ENCODE measurements at places on chromosomes 16 and 17.

GRCh38 chr16:3161235-3162018 is 26.6 kb upstream of the OR1F1 start:
- DNase-seq: no peak

GRCh38 chr17:29710520-29710884 is 87.8 kb upstream of the CORO6 start:
- no peak for DNase-seq

GRCh38 chr16:4667203-4667963 is 26.0 kb upstream of the NUDT16L1 start:
- DNase-seq: no peak

DNA sequence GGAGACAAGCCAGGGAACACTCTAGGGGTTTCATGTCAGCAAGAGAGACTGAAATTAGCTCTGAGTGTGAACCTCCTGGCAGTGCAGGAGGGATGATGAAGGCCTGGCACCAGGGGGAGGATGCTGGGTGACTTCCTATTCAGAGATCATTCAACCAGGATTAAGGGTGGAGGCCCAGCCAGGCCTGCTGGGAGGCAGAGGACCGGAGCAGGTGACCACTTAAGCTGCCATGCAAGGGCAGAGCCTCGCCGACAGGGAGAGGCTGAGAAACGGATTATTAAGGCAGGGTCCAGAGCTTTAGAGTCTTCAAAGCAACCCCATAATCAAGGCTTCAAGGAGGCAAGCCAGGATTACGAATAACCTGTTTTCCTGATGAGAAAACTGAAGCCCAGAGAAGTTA is 10.6 kb upstream of the SRCIN1 start:
- no peak for DNase-seq

- DNase-seq: no peak
Measured at GRCh38 chr16:67449336-67449735, 18.4 kb downstream of the HSD11B2 start.

DNA sequence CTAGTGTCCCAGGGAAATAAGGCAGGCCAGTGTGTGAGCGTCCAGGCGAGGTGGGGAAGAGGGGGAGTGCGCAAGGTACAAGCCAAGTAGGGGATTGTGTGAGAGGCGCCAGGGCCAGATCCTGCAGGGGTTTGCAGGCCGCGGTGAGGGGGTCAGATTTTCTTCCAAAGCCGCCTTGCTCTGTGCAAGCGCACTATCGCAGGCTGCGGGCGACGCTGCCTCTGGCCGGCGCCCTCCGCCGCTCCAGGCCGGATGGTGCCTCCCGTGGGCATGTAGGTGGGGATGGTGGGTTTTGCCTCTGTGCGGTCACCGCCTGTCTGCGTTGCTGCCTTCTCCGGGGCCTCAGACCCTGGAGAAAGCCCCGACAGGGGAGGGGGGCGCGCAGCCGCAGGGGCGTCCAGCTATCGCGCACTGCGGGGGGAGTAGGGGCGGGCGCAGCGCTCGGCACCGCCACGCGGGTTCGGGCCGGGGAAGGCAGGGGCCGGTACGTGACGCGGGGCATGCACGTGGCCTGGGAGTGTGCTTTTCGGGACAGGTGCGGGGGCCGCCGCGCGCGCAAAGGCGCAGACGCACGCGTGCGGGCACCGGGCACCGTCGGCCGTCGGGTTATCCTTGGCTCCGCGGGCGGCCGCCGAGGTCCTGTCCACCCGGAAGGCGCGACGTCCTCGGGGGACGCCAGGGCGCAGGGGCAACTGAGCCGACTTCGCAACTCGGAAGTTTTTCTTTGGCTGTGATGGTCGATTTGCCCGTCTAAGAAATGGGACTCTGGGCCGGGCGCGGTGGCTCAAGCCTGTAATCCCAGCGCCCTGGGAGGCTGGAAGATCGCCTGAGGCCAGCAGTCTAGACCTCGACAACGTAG is 1.1 kb upstream of the HAPSTR1 start:
- DNase-seq: no peak

DNA sequence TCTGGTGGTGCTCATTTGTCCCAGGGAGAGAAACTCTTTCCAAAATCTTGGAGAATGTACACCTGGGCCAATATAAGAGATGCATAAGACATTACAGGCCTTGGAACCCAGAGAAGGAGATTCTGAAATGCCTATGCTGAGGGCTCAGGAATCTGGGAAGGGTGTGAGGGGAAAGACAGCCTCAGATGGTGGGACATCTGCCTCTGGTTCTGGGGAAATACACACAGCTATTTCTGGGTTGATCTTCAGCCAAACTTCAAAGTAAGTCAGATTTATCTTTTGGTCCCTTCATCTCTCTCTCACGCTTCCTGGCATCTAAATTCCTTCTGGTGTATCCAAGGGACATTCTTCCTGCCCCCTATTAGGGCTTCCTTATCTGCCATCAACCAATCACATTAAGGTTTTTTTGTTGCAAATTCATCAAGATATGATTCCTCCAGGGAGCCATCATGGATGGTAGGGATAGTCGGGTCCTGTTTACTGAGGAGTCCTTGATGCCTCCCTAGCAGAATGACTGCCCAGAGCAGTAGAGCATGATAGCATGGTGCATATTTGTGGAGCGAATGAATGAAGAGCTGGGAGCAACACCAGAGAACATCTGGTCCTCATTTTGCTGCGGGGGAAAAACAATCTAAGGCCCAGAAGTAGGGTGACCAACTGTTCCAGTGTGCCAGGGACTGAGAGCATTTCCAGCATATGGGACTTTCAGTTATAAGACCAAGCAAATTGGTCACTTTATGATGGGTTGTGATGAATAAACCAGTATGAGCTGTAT is 35.7 kb upstream of the DYNLL2 start:
- no peak for DNase-seq

- DNase-seq: peak; percentile 64
Measured at GRCh38 chr17:43360376-43360738, 38.4 kb upstream of the ARL4D start.

GRCh38 chr16:77692612-77693011 is 29.7 kb upstream of the NUDT7 start:
- DNase-seq: no peak

GRCh38 chr16:68920349-68920748 is 77.0 kb downstream of the TANGO6 start:
- DNase-seq: no peak

- no peak for DNase-seq
Measured at GRCh38 chr16:88067530-88068411, 116.5 kb downstream of the BANP start.

DNA sequence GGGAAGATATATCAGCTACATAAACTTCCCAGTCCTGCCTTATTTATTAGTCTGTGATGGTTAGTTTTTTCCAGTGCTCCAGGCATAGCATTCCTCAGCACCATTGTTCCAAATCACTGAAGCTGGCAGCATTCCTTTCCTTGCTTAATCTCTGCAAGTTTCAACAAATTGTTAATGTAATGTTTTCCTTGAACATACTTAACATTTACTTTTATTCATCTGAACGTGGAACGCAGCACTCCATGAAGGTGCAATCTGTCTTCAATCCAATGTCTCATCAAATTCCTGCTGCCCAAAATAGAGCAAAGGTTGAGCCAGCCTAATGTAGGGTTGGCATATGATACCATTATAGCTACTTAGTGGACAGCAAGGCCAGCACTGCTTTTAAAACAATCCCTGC is 441.1 kb upstream of the RBFOX1 start:
- DNase-seq: no peak

- DNase-seq: no peak
Measured at GRCh38 chr17:50268743-50269275, 5.5 kb upstream of the TMEM92 start.

DNA sequence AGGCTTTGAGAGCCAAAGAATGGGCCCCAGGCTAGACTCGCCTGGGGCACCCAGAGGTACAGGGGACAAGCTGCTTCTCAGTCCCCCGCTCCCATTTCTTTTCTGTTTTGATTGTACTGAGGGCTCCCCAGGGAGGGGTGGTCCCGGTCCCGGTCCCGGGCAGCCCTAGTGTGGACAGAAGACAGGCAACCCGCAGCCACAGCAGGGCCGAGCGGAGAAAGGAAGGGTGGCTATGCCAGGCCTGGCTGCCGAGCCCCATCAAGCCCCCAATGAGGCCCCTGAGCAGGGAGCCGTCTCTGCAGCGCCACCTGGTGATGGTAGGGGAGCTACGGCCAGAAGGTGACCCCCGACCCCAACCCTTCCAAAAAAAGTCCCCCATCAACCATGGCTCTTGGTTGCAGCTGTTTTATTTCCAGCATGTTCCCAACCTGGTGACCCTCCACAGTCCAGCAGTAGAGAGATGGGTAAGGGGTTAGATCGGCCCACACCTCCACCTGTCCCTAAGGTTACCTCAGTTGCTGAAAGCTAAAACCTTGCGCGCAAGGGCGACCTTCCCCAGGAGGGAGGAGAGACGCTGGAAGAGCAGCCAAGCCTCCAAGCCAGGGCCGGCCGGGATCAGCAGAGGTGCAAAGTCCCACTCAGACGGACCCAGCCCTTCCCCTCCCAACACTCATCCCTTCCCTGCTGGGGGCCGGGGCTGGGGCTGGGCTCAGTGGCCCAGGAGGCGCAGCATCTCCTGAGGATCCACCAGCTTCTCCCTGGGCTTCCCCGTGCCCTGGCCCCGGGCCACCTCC is 2.6 kb upstream of the GRIN2C start:
- DNase-seq: no peak

- no peak for DNase-seq
Measured at GRCh38 chr16:28977703-28978662, 3.4 kb downstream of the SPNS1 start.

DNA sequence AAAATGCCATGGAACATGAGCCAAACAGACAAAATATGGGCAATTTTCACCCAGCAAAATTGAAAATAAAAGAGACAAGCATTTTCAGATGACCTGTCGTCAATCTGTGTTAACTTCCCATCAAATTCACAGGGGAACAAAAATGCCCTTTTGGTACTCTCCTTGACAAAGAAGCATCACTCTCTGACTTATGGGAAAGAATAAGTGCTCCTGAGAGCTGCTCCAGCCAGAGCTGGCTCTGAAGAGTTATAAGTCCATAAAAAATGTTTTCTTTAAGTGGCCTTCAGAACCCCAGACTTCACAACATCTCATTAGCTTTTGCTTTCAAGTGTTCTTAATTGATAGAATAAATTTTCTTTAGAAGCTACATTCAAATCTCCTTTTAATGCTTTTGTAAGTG is 721.4 kb upstream of the GOT2 start:
- DNase-seq: no peak

DNA sequence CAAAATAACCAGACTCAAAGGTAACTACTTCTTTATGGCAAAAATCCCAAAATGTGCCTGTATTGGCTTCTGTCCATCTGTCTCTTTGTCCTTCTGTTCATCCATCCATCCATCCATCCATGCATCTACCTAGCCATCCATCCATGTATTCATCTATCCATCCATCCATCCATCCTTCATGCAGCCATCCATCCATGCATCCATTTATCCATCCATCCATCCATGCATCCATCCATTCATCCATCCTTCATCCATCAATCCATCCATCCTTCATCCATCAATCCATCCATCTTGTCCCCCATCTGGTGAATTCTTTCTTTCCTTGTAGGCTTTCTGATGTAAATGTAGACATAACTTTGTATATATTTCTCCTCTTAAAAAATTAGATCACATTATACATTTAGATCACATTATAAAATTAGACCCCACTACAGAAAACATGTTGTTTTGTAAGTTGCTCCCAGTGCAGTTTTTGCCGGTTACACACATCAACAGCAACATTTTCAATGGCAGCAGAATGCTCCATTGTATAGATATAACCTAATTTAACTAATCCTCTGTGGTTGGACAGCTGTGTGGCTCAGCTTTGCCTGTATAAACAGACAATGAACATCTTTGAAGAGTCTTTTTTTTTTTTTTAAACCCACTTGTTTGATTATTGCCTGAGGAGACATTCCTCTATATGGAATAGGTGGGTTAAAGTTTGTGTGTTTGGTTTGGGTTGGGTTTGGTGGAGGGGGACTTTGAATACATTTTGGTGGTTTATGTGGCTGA is 72.0 kb downstream of the MSI2 start:
- no peak for DNase-seq

- no peak for DNase-seq
Measured at GRCh38 chr17:52789829-52790228, 631.3 kb upstream of the CA10 start.

- peak; percentile 65 for DNase-seq
Measured at GRCh38 chr16:57600048-57600835, 28.2 kb upstream of the ADGRG1 start.

DNA sequence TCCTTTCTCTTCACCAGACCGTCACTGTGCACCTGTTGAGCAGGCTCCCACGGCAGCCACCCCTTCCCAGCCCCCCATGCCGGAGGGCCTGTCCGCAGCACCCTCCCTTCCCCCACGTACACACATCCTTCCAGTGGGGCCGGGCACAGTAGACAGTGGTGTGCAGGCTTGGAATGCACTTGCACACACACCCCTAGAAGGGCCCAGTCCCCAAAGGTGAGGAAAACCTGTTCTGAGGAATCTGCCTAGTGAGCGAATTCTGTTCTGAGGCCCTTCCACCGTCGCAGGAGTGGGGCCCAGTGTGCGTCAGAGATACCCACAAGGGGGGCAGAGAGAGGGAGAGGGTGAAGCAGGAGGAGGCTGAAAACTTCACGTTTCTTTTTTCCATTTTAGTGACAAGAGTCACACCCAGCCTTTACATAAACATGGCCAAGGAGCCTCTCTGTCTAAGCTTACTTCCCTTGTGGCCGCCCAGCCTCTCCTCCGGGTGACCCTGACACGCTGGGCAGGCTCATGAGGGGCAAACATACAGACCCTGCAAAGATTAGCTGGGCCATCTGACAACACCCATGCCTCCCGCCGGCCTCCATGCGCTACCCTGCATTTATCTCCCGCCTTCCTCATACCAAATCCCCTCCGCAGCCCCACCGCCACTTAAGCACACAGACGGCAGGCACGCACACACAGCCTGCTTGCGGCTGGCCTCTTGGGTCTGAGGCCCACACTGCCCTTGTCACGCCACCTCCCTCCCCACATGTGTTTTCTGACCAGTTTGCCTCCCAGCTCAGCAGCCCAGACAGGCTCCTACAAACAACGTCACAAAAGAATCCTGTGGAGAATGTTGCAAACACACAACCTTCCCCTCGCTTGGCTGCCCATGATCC is 1.8 kb downstream of the ZBTB4 start:
- no peak for DNase-seq

- no peak for DNase-seq
Measured at GRCh38 chr16:77784441-77785372, 3.7 kb upstream of the VAT1L start.

DNA sequence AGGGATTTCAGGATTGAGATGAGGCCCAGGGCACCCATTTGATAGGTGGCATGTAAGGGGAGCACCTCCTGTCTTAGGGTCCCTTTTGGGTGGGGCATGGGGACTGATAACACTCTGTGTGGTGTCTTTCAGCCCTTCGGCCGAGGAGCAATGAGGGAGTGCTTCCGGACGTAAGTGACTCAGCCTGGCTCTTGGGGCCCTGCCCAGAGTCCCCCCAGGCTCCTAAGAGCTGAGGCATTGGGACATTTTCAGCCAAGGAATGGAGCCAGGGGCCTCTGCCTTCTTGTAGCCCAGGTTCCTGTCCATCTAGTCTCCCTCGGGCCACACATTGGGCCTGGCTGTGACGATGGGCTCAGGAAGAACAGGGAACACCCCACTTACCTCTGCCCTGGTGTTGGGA is 44.4 kb downstream of the EEF2K start:
- DNase-seq: no peak

- no peak for DNase-seq
Measured at GRCh38 chr16:86258713-86259112, 251.6 kb upstream of the FOXF1 start.

- no peak for DNase-seq
Measured at GRCh38 chr17:31373150-31374093, 18.1 kb upstream of the RAB11FIP4 start.
